ELR (cell line): ENCODE measurements at places on chromosomes 12 and 14.

GRCh38 chr14:29822430-29822709 is 105.3 kb downstream of the PRKD1 start:
- no peak for DNase-seq

DNA sequence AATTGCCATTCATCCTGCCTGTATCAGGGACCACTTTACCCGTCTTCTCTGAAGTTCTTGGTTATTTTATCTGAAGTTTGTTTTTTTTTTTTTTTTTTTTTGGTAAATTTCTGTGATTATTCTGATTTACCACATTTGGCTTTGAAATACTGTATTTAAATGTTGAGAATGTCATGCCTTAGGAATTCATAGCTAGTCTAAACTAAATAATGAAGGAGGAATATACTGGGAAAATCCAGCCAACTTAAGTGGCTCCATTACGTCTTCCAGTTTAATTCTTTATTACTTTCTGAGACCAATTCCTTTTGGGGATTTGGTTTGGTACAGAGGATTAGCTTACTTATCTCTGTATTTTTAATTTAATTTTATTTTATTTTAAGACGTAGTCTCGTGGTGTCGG is 60.3 kb upstream of the KCNMB4 start:
- DNase-seq = no peak

- DNase-seq = no peak
These were observed 44.7 kb upstream of the EML1 start for GRCh38 chr14:99748529-99748928.

DNA sequence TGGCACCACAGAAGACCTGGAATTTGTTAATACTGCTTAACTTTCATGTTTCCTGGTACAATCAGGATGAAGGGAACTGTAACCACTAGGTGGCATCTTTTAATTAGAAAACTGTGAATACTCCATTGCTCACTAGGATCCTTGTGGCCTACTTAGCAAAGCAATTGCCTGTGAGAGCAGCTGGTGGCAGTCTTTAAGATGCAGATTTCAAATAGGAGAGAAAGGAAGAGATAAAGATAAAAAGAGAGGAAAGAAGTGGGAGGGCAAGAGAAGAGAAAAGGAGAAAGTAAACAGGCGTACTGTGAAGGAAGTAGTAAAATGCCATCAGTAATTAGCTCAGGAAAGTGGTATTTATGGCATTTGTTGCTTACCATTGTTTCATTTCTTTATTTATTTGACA is 114.5 kb downstream of the RAD51B start:
- DNase-seq = peak; percentile 84

DNA sequence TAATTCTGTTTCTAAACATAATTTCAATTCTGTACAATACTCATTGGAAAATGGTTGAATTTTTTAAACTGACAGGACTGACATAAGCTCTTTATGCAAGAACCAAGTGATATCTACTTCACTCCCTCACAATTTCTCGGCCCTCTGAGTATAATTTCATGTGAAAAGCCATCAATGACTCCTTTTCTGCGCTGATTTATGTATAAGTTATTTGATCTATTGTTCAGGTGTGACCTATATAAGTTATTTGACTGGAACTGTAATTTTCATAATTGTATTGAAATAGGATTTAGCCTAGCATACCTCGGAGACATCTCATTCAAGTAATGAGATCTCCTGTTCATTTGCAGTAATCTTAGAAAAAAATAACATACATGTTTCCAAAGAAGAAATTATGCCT is 184.4 kb downstream of the SYT1 start:
- no peak for DNase-seq

GRCh38 chr14:99724939-99725773 is 41.1 kb downstream of the CYP46A1 start:
- DNase-seq = no peak

DNA sequence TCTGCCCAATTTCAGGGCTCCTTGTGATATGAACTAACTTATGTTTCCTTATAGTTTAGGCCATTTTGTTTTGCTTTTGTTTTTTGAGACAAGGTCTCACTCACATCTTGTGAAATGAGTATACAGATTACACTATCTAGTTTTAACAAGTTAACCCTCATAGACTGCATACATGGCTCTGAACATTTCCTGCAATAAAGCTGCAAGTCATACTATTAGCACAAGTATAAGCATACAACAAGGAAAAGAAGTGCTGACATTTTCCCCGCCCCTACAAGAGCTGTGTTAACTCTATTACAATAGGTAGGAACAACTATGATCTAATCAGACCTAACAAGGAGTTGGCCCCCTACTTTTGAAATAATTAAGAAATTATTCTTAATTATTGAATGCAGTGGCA is 35.9 kb downstream of the CCDC177 start:
- DNase-seq = no peak

DNA sequence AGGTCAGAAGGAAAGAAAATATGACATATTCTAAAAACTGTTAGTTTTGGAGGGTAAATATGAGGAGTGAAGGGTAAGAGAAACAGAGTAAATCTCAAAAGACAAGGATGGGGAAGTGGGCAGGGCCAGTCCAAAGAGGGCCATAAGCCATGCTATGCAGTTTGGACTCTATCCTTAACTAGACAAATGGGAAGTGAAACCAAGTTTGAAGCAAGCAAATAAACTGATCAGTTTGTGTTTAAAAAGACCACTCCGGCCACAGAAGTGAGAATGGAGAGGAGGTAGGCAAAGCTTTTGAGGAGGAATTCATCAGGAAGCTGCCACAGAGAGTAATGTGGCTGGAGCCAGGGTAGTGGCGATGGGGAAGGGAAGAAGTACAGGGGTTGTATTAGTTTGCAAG is 37.5 kb upstream of the DAAM1 start:
- no peak for DNase-seq

GRCh38 chr12:96014943-96015599 is 18.9 kb upstream of the HAL start:
- no peak for DNase-seq

GRCh38 chr12:22573181-22573580 is 28.8 kb upstream of the C2CD5 start:
- no peak for DNase-seq

DNA sequence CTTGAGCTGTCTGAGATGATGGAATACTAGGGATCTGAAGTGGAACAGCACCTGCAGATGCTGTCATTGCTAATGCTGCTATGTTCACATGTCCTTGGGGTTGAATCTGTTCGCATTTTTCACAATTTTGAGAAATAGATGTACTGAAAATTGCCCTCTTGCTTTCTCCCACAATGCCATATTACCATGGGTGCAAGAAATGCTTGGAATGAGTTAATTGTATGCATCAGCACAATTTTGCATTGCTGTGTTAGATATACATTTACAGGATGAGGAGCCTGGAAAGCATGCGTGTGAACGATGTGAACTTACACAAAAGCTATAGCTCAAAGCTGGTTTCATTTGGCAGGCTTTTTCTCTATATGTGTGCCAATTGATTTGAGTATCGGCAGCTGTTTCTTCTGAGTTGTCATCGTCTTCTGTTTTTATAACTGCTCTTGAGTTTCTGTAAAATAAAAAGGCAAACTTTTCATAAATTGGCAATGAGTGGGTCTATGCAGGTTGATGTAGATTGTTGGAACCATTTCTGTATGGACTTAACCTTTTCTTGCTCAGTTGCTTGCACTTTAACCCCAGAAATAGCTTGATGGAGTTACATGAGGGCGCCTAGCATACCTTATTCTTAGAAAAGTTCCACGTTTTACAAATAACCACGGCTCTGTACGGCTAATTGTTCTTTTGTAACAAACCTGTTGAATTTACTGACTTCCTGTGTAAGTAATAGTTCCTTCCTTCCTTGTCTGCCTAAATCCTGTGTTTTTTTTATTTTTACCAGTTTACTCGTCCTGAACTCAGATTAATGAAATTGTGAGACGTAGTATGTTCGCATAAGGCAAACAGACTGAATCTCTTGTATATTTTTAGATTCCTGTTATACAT is 105.9 kb downstream of the FGD4 start:
- DNase-seq = no peak

DNA sequence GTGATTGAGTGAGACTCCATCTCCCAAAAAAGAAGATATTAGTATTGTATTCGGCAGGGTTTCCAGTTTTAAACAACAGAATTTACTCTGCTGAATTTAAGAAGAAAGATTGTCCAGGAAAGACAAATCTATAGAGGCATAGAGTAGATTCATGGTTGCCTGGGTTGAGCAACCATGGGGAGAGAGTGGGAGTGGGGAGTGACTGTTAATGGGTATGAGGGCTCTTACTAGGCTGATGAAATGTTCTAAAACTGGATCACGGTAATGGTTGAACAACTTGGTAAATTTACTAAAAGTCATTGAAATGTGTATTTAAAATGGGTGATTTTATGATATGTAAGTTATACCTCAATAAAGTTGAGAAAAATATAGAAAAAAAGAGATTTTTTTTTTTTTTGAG is 13.9 kb upstream of the C12orf76 start:
- DNase-seq = no peak

- DNase-seq = no peak
These were observed 73.6 kb upstream of the PPP2R5C start for GRCh38 chr14:101687756-101688546.

- no peak for DNase-seq
These were observed 108.4 kb downstream of the PPP1R12A start for GRCh38 chr12:79826267-79827128.

DNA sequence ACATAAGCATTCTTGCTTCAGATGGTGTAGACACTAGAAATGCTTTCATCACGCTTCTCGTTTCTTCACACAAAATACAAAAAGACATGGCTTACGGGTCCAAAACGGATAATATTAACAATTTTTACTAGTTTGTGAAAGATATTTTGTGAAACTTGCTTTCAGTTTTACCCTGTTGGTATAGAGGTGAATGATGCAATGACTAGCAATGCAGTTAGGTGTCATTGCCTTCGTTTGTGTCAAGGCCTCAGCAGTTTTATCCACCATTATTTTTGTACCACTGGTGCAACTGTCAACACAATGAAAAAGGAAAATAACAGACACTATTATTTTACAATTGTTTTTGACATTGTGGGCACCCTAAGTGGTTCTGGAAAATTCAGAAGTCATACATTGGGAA is 323.0 kb downstream of the FLRT2 start:
- DNase-seq = no peak

GRCh38 chr12:92063641-92064040 is 82.0 kb downstream of the BTG1 start:
- DNase-seq = peak; percentile 71

DNA sequence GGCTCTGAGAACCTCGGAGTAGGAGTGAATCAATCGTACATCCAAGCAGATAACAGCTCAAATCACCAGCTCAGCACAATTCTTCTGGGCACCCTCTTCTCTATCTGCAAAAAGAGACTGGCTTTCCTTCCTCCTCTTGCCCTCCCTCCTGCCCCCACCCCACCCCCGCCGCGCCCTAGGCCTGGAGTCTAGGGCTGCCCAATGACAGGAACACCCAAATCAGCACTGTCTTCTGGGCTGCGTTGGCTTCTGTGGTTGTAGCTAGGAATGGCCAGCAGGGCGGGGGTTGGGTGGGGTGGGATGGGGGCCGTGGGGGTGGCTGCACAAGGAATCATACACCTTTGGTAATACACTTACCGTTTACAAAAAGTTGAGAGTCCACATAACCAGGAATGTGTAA is 28.0 kb upstream of the TMCC3 start:
- DNase-seq = no peak

DNA sequence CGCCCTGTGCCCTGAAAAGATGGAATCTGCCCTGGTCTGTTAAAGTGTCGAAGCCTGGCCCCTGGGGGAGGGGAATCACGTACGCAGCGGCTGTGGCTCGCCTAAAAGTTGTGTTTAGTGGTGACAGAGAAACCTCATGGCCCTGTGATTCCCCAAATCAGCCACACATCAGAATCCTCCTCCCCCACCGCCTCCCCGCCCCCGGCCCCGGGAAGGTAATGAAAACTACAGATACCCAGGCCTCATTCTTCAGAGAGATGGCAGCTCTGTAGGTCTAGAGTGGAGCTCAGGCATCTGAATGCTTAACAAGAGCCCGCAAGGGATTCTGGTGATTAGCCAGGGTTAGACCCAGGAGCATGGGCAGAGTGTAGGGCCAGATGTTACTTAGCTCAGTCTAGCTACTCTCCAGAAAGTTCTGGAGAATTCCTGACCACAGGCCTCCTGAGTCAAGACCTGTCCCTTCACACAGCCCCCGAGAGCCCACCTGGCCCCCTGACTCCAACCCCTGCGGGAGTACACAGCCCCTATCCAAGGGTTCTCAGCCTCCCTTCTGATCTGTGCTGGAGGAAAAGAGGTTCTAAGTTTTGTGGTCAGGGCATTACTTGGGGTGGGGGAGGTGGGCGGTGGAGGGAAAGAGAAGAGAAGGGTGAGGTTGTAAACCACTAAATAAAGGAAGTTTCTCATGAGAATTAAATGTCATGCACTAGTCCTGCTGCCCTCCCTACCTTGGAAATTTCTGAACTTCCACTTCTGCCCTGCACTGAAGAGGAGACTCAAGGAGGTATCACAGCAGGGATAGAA is 114.8 kb downstream of the PLXNC1 start:
- DNase-seq = no peak

DNA sequence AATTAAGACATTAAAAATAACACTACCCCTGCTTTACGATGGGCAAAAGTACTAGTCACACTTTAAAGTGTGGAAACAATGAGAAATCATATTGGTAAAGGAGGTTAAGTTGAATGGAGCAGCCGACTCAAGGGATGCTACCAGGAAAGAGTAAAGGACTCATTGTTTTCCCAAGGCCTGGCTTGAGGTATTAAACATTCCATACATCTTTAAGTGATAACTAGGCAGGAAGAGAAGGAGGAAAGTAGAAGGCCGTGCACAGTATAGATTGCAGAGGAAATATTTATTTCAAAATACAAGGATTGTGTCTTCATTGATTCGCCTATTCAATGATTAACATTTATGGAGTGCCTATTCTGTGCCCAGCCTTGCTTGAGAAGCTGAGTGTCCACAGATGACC is 20.6 kb upstream of the YARS2 start:
- DNase-seq = peak; percentile 10

DNA sequence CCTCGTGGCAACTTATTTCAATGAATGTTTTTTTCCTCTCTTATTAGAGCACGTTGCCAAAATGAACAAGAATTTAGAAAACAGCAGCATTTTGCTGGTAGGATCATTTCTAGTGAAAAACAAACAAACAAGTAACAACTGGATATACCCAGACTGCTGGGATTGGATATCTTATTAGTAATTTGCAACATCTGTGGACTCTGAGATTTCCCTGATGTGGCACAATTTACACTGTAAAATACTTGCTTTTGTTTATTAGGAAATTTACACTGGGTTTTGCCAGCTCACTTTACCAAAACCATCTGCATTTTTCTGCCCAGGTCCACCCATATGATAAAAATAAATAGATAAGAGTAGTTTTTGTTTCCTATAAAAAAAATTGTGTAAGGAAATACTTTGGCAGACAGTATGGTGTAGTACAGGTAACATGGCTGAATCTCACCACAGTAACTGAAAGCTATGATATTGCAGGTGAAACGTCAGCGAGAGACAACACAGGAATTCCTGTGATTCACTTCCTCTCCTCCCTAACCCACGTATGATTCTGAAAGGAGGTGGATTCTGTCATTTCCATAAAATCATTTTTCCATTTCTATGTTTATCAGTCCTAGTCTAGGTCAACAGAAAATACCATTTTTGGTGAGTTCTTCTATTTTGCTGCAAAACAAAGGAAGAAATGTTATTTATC is 176.2 kb upstream of the NOVA1 start:
- DNase-seq = peak; percentile 6
